Pancreas (tissue), 10 donors: ENCODE measurements at places on chromosomes 2 and 18. TPM values are rescaled to one million over a fixed set of nuclear protein-coding genes. Genes with fewer than 3 reads are reported as not detected.

DNA sequence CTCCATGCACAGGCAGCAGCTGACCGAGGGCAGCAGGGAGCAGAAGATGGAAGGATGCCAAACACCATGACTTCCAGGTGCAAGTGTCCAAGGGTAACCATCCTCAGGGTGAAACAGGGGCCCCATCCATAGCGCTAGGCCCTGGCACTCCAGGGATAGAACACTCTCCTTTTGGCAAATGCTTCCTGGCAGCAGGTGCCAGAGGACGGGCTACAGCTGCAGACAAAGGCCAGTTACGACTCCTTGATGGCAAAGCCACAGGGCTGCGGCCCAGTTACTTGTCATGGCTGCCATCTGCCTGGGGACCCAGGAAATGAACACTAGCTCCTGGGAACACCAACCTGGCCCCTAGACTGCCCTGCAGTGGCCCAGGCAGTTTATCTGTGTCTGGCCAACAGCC, 178.8 kb downstream of the TMEM163 start:
- no peak for DNase-seq

DNA sequence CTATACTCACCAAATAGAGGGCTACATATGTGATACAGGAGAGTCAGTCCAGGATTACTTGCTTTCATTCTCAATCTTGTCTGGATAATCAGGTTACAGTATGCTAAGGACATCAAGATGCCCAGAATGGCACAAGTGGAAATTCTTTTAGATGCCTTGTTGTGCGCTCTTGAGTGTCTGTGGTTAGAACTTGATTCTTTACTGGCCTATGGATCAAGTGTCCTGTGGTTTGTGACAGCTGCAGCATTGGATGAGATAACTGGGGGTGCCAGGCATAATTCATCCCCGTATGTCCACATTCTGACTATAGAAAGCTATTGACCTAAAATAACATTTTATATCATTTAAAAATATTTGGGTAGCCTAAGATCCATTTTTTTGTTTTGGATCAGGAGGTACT, 40.1 kb downstream of the CDC42EP3 start:
- no peak for DNase-seq

DNA sequence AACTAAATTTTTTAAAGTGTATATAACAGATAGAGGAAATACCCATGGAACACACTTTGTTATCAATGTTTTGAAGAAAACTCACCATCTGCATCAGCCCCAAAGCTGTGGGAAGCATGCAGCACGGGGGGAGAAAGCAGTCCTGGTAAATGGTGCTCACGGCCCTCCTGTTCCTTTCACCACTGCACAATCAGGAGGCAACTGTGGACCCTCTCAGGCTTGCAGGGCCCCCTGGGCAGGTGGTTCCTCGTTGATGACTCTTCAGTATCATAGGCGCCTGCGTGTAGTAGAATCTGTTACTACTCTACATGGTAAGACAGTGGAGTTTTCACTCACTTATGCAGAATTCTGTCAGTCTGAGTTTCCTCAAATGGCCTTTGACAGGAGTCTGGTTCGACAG, 4.9 kb upstream of the CNDP1 start:
- no peak for DNase-seq

The SEC11C gene
- 74.9 TPM for total RNA-seq

The RBMS1 gene
- 6.7 TPM for total RNA-seq
